Activated T-helper 1 cell treated with anti-CD3 and anti-CD28 coated beads, Interleukin-12 subunit alpha, Interleukin-12 subunit beta, Interleukin-2, Interleukin-4 antibody, amounts not matched to agents 30 ng/mL and 10 ng/mL and 1 ng/mL, durations not matched to agents 14 hours and 24 hours and 36 hours (primary cell): ENCODE measurements at places on chromosomes 6 and 20. TPM values are rescaled to one million over a fixed set of nuclear protein-coding genes. Genes with fewer than 3 reads are reported as not detected.

MAP7 gene
- 1.7 and 2.3 TPM in 2 replicates for total RNA-seq

IL17F gene
- 0.27 TPM in 1 of 2 replicates, not detected in the other for total RNA-seq

RCAN2 gene
- total RNA-seq, result 0.44 and 0.59 TPM in 2 replicates

CCHCR1 gene
- total RNA-seq, result 50.9 and 51.3 TPM in 2 replicates

HLA-DRA gene
- 39.3 and 40.1 TPM in 2 replicates for total RNA-seq

SHLD1 gene
- total RNA-seq, result 8.1 and 10.8 TPM in 2 replicates

RBPJL gene
- 0.18 TPM in 1 of 2 replicates, not detected in the other for total RNA-seq

SLC44A4 gene
- 0.12 TPM in 1 of 2 replicates, not detected in the other for total RNA-seq

SEL1L2 gene
- total RNA-seq, result not detected in 2 replicates

VSX1 gene
- not detected in 2 replicates for total RNA-seq

HLA-DQB1 gene
- total RNA-seq, result 4.3 and 4.7 TPM in 2 replicates

SAMD5 gene
- total RNA-seq, result 0.05 TPM in 1 of 2 replicates, not detected in the other

ASCC3 gene
- total RNA-seq, result 70.1 and 70.8 TPM in 2 replicates

PEDS1 gene
- total RNA-seq, result 30.7 and 33.4 TPM in 2 replicates

PTK6 gene
- total RNA-seq, result 0.16 and 0.29 TPM in 2 replicates

GLP1R gene
- total RNA-seq, result 0.18 TPM in 1 of 2 replicates, not detected in the other

SNAP91 gene
- total RNA-seq, result not detected in 2 replicates

SIRPB2 gene
- not detected in 2 replicates for total RNA-seq

TINAG gene
- total RNA-seq, result not detected in 2 replicates

OR12D3 gene
- total RNA-seq, result not detected in 2 replicates

CAP2 gene
- not detected in 2 replicates for total RNA-seq

KHDC1 gene
- total RNA-seq, result 4.8 and 6.4 TPM in 2 replicates

C6orf15 gene
- not detected in 2 replicates for total RNA-seq

SULF2 gene
- 0.52 and 0.66 TPM in 2 replicates for total RNA-seq

C4A gene
- 4.0 and 4.1 TPM in 2 replicates for total RNA-seq

TRIM10 gene
- total RNA-seq, result 0.05 and 0.08 TPM in 2 replicates

GINM1 gene
- 15.4 and 18.6 TPM in 2 replicates for total RNA-seq

MYB gene
- total RNA-seq, result 57.3 and 60.4 TPM in 2 replicates

LRRC73 gene
- 0.10 and 0.12 TPM in 2 replicates for total RNA-seq

TEAD3 gene
- total RNA-seq, result 1.5 and 2.0 TPM in 2 replicates

C20orf202 gene
- not detected in 2 replicates for total RNA-seq

ATP9A gene
- 19.6 and 20.6 TPM in 2 replicates for total RNA-seq

OVOL2 gene
- not detected in 2 replicates for total RNA-seq

ULBP3 gene
- 0.56 TPM in 1 of 2 replicates, not detected in the other for total RNA-seq

GHRH gene
- not detected in 2 replicates for total RNA-seq

NFKBIE gene
- total RNA-seq, result 23.2 and 29.0 TPM in 2 replicates

PRL gene
- total RNA-seq, result not detected in 2 replicates

KCNG1 gene
- 2.8 and 3.1 TPM in 2 replicates for total RNA-seq

VWA7 gene
- total RNA-seq, result 2.9 and 5.0 TPM in 2 replicates

VNN1 gene
- total RNA-seq, result not detected in 2 replicates

METTL24 gene
- not detected in 2 replicates for total RNA-seq

HLA-DQA2 gene
- 1.8 and 2.7 TPM in 2 replicates for total RNA-seq

SYCP2L gene
- total RNA-seq, result not detected in 2 replicates

XKR7 gene
- total RNA-seq, result not detected in 2 replicates

COL9A3 gene
- not detected in 2 replicates for total RNA-seq

SIRPG gene
- 31.8 and 34.6 TPM in 2 replicates for total RNA-seq

KCNK5 gene
- total RNA-seq, result 36.7 and 38.7 TPM in 2 replicates

EPPIN gene
- not detected in 2 replicates for total RNA-seq
